ENCODE measurements at places on chromosomes 12 and 14. TPM values are rescaled to one million over a fixed set of nuclear protein-coding genes. Genes with fewer than 3 reads are reported as not detected.

DNA sequence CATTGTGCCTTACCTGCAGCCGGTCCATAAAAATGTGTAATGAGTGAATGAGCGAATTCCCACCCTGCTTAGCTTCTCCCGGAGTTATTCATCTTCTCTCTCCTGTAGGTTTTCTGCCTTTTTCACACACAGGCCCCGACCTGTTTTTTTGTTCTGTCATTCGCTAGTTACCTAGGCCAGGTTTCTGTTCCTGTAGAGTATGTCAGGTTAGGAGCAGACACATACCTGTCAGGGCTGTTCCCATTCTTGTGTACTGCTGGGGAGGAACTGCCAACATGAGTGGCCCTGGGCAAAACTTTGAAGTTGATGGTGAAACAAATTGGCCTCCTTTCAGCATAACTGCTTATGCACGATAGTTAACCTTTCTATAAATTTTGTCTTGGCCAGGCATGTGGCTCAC is 140.1 kb downstream of the SYNE2 start:
- no peak for DNase-seq
- H3K27me3 ChIP-seq, result no peaks in the 10 kb centered on the region
- H3K4me1 ChIP-seq, result peaks cover 12% of the 10 kb centered on the region
- no peak overlapping the region for H3K27ac ChIP-seq
- peaks cover 25% of the 10 kb centered on the region for H3K36me3 ChIP-seq

The RPAP3 gene
- 49.4 TPM for total RNA-seq

GRCh38 chr12:23340351-23340750 is 609.1 kb downstream of the SOX5 start:
- no peak overlapping the region for H3K27ac ChIP-seq
- no peaks in the 10 kb centered on the region for H3K27me3 ChIP-seq
- no peak overlapping the region for H3K4me3 ChIP-seq
- no peak for DNase-seq
- no peaks in the 10 kb centered on the region for H3K36me3 ChIP-seq

GRCh38 chr12:30888241-30888640 is 38.3 kb upstream of the TSPAN11 start:
- no peak overlapping the region for H3K27ac ChIP-seq
- H3K4me3 ChIP-seq, result no peak overlapping the region
- H3K36me3 ChIP-seq, result no peaks in the 10 kb centered on the region
- H3K27me3 ChIP-seq, result peaks cover 14% of the 10 kb centered on the region

GRCh38 chr12:128843538-128843937 is 9.7 kb upstream of the GLT1D1 start:
- H3K36me3 ChIP-seq, result peaks cover 2% of the 10 kb centered on the region
- H3K27ac ChIP-seq, result no peak overlapping the region
- H3K27me3 ChIP-seq, result no peaks in the 10 kb centered on the region
- H3K4me3 ChIP-seq, result no peak overlapping the region
- H3K4me1 ChIP-seq, result no peaks in the 10 kb centered on the region

DNA sequence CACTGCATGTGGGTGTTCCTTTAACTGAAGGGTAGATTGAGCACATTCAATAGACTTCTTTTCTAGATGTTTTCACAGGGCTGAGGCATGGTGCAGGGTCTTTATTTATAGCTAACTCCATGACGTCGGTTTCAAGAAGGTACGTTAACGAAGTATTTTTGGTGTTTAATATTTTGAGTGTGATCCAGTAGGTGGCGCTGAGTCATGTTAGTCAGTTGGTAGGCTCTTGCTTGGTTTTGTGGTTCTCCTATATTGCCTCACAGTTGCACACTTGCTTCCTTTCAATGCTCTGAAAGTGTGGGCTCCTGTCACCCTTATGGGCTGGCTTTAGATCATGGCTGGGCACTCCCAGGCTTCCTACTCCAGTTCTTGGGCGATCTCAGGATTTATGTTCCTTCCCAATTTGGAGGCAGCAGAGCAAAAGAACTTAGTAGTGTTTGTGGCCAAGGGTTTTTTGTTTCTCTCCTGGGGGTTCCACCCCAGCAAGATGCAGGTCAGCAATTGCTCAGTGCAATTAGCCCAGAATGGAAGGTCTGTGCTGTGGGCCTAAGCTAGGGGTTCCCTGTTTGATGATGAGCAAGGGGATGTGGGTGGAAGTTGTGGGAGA is 471.6 kb upstream of the FOXG1 start:
- no peak for DNase-seq
- H3K4me1 ChIP-seq, result no peaks in the 10 kb centered on the region
- H3K4me3 ChIP-seq, result no peak overlapping the region
- H3K36me3 ChIP-seq, result peaks cover 3% of the 10 kb centered on the region

DNA sequence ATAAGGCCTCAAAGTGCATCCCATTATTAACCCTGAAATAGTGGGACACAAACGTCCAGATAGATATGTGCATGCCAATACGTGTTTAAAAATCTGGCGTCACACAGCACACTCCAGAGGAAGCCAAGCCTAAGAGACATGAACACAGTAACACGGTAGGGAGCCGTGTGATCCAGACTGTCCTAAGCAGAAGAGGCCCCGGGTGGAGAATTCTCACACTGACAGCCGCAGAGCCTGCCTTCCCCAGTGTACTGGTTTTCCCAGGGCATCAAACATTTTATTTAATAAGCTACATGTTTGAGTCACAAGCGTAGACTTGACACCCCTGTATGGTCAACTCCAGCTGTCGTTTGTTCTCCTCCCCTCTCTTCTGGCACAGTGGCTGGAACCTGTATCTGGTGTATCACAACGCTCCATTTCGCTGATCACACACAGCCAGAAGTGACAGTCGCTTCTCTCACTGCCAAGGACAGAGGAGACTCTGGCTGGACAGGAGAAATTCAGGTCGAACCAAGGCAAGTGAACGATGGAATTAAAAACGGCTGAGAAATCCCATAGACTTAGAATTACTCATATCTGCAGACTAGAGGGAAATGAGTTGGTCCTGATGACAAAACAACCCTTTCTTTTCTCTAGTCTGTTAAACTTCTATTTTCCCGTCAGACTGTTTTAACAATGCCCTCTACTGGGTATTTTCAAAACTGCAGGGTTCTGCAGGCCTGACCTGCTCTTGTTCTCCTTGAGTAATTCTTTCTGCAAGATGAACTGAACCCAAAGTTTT is 359.9 kb downstream of the RGS6 start:
- H3K27ac ChIP-seq, result no peak overlapping the region
- no peak overlapping the region for H3K4me3 ChIP-seq
- DNase-seq, result peak; percentile 55
- peaks cover 4% of the 10 kb centered on the region for H3K4me1 ChIP-seq
- H3K36me3 ChIP-seq, result peaks cover 5% of the 10 kb centered on the region

GRCh38 chr12:127820846-127821245 is 446.1 kb upstream of the TMEM132C start:
- peaks cover 10% of the 10 kb centered on the region for H3K4me1 ChIP-seq
- no peak for DNase-seq
- no peaks in the 10 kb centered on the region for H3K36me3 ChIP-seq
- H3K27me3 ChIP-seq, result peaks cover 2% of the 10 kb centered on the region

GRCh38 chr12:7439579-7440505 is 4.1 kb downstream of the CD163L1 start:
- peak overlapping the region; percentile 76 for H3K27ac ChIP-seq
- H3K4me3 ChIP-seq, result peak overlapping the region; percentile 80
- peaks cover 28% of the 10 kb centered on the region for H3K27me3 ChIP-seq
- peaks cover 14% of the 10 kb centered on the region for H3K36me3 ChIP-seq
- peaks cover 5% of the 10 kb centered on the region for H3K4me1 ChIP-seq
- peak; percentile 63 for DNase-seq

DNA sequence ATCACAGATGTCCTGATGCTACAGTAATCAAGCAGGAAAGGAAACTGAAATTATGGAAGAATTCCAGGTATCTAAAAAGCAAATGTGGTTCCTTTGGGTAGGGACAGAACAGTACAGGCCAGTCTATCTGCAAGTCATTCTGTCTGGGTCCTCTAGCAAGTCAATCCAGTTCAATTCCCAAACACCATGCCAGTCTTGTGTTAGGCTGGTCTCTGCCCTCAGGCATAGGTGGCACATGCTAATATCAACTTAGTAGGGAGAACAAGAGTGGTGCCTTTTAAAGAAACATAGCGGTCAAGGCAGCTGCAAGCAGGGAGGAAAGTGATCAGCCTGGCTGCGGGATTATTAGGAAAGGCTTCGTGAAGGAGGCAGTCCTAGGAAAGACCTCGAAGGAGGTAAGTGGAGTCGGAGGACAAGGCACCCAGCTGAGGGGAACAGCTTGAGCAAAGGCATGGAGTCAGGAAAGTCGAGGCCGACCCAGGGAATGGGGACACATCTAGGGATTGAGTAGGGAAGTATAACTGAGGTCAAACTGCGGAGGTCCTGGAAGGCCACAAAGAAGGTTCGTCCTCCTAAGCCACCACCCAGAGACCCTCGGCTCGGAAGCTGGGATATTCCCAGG is 3.8 kb upstream of the PLEKHG6 start:
- H3K36me3 ChIP-seq, result no peaks in the 10 kb centered on the region
- H3K27me3 ChIP-seq, result peaks cover 25% of the 10 kb centered on the region
- H3K4me3 ChIP-seq, result no peak overlapping the region
- H3K4me1 ChIP-seq, result peaks cover 15% of the 10 kb centered on the region
- H3K27ac ChIP-seq, result no peak overlapping the region
- DNase-seq, result no peak

DNA sequence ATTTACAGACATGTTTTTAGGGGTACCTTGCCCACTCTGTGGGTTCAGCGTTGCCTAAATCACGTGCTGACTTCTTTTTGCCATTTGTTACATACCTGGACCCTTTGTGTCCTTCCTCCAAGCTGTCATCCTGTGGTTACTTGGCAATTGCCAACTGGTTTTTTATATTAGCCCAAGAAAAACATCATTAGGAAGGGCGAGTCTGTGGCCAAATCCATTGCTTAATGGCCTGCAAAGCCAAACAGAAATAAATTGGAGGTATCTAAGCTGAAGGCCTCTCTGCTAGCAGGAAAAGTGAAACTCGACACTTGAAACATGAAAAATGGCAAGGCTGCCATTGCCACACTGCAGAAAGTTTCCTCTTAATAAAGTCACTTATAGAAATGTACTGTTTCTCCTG is 190.4 kb downstream of the NUAK1 start:
- no peak overlapping the region for H3K4me3 ChIP-seq
- H3K36me3 ChIP-seq, result peaks cover 2% of the 10 kb centered on the region
- peaks cover 25% of the 10 kb centered on the region for H3K4me1 ChIP-seq
- H3K27ac ChIP-seq, result no peak overlapping the region

- no peak overlapping the region for H3K27ac ChIP-seq
- DNase-seq, result no peak
Measured at GRCh38 chr12:8844665-8845064, 22.2 kb downstream of the A2ML1 start.

GRCh38 chr14:28536889-28537288 is 229.7 kb upstream of the FOXG1 start:
- H3K36me3 ChIP-seq, result peaks cover 13% of the 10 kb centered on the region
- no peak overlapping the region for H3K27ac ChIP-seq
- no peaks in the 10 kb centered on the region for H3K4me1 ChIP-seq
- no peak for DNase-seq
- H3K4me3 ChIP-seq, result no peak overlapping the region
- H3K27me3 ChIP-seq, result peaks cover 3% of the 10 kb centered on the region

- no peak overlapping the region for H3K4me3 ChIP-seq
- H3K36me3 ChIP-seq, result peaks cover 15% of the 10 kb centered on the region
- peaks cover 45% of the 10 kb centered on the region for H3K4me1 ChIP-seq
- no peak for DNase-seq
- no peaks in the 10 kb centered on the region for H3K27me3 ChIP-seq
Measured at GRCh38 chr12:105352940-105353635, 22.6 kb downstream of the C12orf75 start.

The ARMH4 gene
- total RNA-seq, result 36.2 TPM

DNA sequence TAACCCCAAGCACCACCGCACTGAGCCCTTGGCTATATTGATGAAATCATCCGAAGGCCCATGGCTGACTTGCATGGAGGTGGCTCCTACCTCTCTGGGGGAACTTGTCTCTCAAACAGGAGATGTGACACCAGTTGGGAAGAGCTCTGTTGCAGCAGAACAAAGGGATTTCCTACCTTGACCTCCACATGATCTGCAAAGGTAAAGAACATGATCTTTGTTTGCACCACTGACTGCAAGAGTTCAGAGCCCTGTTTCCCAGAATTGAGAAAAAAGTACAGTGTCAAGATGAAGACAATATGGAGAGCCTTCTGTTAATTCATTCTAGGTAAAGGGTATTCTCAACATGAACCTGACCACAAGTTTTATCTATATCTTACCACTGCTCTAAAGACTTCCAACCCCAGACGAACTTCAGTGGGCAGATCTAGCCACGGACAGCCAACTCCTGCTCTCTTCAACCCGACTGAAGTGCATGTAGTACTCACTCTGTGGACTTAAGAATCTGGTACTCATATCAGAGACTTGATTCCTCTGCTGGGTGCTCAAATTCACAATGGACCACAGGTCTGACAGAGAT is 32.1 kb downstream of the ZFYVE26 start:
- peaks cover 11% of the 10 kb centered on the region for H3K36me3 ChIP-seq
- H3K4me1 ChIP-seq, result no peaks in the 10 kb centered on the region
- DNase-seq, result no peak
- no peak overlapping the region for H3K4me3 ChIP-seq
- no peaks in the 10 kb centered on the region for H3K27me3 ChIP-seq
- H3K27ac ChIP-seq, result no peak overlapping the region

Data from neural crest cell (in vitro differentiated cells).